ENCODE measurements at places on chromosomes 2 and 18.

- no peak for DNase-seq
These were observed 5.8 kb downstream of the UNC50 start for GRCh38 chr2:98614024-98614739.

- no peak for DNase-seq
These were observed 91.5 kb upstream of the TWSG1 start for GRCh38 chr18:9243029-9243428.

GRCh38 chr2:65420712-65421431 is 11.5 kb downstream of the SPRED2 start:
- DNase-seq = no peak

DNA sequence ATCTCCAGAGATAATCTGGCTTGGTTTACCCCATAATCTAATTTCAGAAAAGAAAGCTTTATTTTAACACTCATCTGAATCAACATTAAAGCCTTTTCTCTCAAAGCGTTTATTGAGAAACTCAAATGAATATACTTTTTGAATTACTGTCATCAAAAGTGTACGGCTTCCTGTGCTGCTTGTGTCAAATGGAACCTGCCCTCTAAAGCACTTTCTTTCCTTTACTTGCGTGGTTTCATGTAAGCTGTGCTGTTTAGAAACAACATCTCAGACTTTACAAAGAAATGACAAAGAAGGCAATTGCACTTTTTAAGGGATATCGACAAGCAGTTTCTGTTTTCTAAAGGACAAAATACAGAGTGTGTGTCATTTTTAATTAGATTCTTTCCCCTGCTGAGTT is 35.1 kb downstream of the CYBRD1 start:
- DNase-seq = no peak

- DNase-seq = no peak
These were observed 196.1 kb downstream of the MCFD2 start for GRCh38 chr2:46719487-46719886.

DNA sequence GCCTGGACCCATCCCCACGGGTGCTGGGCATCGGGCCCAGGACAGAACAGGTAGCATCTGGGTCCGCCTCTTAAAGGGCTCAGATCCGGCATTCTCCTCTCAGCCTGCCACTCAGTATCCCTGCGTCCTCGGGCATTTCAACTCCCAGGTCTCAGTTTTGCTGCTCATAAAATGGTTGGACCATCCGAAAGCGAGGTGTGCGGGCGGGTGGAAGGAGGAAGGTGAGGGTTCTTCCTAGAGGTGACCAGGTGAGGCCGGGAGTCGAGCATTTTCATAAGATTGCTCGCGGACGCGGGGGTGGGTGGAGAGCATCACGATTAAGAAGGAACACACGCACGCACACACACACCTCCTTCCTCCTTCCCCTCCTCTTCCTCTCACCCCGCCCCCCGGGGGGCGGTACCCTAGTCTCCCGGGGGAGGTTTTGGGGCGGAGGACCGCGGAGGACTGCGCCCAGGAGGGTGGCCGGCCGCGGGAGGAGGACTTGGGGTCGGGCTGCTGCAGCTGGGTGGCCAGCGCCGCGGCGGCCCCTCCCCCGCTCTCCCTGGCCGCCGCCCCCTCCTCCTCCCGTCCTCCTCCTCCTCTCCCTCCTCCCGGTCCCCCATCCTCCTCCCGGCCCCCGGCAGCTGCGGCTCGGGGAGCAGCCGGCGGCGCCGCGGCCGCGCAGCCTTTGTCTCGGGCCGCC is 97.9 kb upstream of the GPR45 start:
- no peak for DNase-seq

DNA sequence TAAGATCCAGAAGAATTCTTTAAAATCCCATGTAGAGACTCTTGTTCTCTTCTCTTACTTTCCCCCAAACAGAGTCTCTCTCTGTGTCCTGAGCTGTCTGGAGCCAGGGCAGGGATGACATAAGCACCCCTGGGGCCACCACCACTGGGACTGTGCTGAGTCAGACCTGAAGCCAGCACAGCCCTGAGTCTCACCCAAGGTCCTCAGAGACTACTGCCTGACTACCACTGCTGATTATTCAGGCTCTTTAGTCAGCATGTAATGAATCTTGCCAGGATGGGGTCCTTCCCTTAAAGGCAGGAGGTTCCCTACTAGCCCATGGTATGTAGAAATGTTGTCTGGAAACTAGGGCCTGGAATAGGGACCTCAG is 34.9 kb upstream of the DYNC1I2 start:
- peak; percentile 12 for DNase-seq

GRCh38 chr18:57789090-57789489 is 14.0 kb downstream of the ATP8B1 start:
- DNase-seq = no peak

DNA sequence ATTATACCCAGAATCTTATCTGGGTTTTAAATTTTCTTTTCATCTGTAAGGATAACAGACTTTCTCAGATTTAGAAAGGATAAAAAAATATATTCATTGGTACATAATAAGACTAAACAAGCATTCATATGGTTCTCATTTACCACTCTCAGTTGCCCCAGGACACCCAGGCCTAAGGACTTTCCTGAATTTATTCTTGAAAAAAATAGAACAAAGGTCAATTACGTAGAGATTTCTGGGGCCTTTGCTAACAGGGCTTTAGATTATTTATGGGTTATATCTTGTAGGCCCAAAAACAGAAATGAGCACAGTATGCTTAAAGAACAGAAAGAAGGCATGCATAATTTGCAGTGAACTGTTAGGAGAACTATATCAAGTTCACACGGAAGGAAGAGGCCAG is 269.0 kb upstream of the COL3A1 start:
- DNase-seq = no peak

All from RKO (cell line).